Memory B cell (primary cell): ENCODE measurements at places on chromosomes 7 and 10.

DNA sequence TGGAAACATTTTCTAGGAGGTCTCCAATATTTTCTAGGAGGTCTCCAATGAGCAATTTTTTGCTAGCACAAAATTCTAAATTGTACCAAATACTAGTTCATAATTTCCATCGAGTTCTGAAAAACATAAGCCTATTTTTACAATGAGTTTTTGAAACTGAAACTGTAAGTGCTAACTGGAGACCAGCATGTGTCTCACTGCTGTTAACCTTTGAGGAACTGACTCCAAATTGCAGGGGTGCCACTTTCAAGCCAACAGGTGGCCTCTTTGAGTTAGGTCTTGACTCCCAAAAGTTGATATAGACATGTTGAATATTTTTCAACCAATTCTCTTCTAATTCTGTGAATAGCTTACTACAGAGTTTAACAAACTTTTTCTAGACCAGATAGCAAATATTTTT, 58.8 kb downstream of the CAV1 start:
- no peaks in the 10 kb centered on the region for H3K36me3 ChIP-seq
- no peak overlapping the region for H3K27ac ChIP-seq
- H3K27me3 ChIP-seq: no peaks in the 10 kb centered on the region
- no peak overlapping the region for H3K4me3 ChIP-seq
- peak; percentile 42 for DNase-seq
- peaks cover 11% of the 10 kb centered on the region for H3K4me1 ChIP-seq

- H3K4me3 ChIP-seq: no peak overlapping the region
- peaks cover 6% of the 10 kb centered on the region for H3K36me3 ChIP-seq
- H3K27ac ChIP-seq: no peak overlapping the region
- DNase-seq: no peak
Observed at GRCh38 chr10:102281102-102281487, 35.8 kb downstream of the GBF1 start.

- H3K4me1 ChIP-seq: peaks cover 5% of the 10 kb centered on the region
- H3K27me3 ChIP-seq: peaks cover 11% of the 10 kb centered on the region
- no peak overlapping the region for H3K27ac ChIP-seq
- no peak overlapping the region for H3K4me3 ChIP-seq
- no peaks in the 10 kb centered on the region for H3K36me3 ChIP-seq
Observed at GRCh38 chr7:91280604-91281003, 16.4 kb downstream of the FZD1 start.

DNA sequence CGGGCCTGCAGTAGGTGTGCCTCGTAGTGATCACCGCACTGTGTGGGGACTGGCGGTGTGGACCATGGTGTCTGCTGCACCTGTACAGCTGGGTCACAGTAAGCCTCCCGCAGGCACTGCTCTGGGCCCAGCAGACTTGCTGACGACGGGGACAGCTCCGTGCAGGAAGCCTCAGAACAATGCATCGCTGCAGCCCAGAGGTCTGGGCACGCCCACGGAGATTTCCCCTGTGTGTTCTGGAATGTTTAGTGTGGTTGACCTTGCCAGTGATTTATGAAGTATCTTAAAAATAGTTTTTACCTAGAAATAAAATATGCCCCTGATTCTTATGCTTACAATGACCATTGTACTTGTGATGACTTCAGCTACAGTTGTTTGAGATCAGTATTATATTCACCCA, 59.1 kb upstream of the ZNF32 start:
- no peak overlapping the region for H3K4me3 ChIP-seq
- no peaks in the 10 kb centered on the region for H3K4me1 ChIP-seq
- no peak overlapping the region for H3K27ac ChIP-seq
- peaks cover 6% of the 10 kb centered on the region for H3K27me3 ChIP-seq
- no peak for DNase-seq

GRCh38 chr10:124252097-124252715, 158.8 kb upstream of the CHST15 start:
- no peaks in the 10 kb centered on the region for H3K36me3 ChIP-seq
- H3K27ac ChIP-seq: no peak overlapping the region
- no peak overlapping the region for H3K4me3 ChIP-seq
- H3K4me1 ChIP-seq: peaks cover 19% of the 10 kb centered on the region
- peaks cover 2% of the 10 kb centered on the region for H3K27me3 ChIP-seq
- no peak for DNase-seq

DNA sequence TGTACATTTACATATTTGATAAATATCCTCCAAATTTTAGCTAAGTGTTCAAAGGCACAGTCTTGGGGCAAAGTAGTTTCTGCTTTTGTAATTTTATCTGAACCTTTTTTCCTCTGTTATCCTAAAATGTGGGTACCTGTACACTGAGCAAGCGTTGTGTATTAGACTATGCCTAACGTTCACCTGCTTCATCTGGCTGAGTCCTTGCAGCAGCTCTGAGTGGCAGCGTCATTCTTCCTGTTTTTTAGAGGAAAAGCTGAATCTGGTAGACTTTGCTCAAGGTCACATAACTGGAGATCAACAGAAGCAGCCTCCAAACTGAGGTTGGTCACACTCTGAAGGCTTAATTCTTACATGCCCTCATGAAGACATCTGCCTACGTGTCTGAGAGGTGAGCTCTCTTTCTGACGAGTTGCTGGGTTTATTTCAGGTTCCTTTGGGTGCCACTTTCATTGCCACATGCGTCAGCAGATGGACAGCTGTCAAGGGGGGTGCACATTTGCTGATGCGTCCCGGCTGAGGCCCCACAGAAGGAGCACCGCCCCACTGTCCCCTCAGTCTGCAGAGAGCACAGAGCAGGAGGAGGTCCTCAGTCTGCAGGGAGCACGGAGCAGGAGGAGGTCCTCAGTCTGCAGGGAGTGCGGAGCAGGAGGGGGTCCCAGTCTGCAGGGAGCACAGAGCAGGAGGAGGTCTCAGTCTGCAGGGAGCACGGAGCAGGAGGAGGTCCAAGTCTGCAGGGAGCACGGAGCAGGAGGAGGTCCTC, 406.5 kb upstream of the SHH start:
- H3K27ac ChIP-seq: no peak overlapping the region
- no peak overlapping the region for H3K4me3 ChIP-seq
- H3K36me3 ChIP-seq: no peaks in the 10 kb centered on the region

DNA sequence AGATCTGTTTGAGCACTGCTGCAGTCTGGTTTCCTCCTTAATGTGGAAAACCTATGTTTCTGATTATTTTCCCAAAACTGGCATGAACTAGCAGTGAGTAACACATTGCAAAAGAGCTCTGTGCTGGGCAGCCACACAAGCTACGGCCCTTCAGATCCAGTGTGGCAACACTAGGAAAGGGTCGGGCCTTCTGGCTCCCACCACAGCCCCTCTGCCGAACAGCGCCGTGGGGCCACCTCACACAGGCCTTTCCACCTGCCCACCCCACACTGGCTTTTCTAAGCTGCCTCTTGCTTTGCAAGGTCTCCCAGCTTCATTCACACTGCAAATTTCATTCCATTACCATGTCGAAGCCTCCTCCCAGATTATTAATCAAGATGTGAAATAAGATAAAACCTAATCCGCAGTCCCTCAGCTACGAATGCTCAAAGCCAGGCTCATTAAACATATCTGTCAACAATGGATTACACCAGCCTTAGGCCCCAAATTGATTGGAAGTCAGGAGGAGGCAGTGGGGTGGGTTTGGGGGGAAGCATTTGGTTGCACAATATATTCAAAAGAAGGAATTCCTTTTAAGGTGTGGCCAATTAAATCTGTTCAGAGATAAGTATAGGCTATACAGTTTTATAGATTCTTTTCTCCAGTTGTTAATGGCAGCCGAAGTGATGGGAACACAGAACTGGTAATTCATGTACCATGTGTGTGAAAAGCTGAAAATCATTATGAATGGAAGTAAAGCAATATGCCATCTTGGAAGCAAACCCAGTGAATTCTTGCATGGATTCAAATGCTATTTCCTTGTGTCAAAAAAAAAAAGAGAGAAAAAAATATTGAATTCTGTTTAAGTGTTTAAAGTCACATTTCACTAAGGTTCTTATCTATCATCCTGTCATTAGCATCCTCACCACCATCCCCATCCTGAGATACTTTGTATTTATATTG, 223.7 kb downstream of the MTERF1 start:
- H3K27ac ChIP-seq: no peak overlapping the region
- no peaks in the 10 kb centered on the region for H3K27me3 ChIP-seq
- H3K4me3 ChIP-seq: no peak overlapping the region
- H3K4me1 ChIP-seq: peaks cover 4% of the 10 kb centered on the region

- H3K36me3 ChIP-seq: no peaks in the 10 kb centered on the region
- no peak overlapping the region for H3K4me3 ChIP-seq
- H3K27ac ChIP-seq: no peak overlapping the region
- H3K4me1 ChIP-seq: no peaks in the 10 kb centered on the region
- no peak for DNase-seq
Observed at GRCh38 chr10:77857272-77857671, 69.3 kb downstream of the DLG5 start.

GRCh38 chr7:49099587-49100326, 175.4 kb downstream of the CDC14C start:
- no peaks in the 10 kb centered on the region for H3K27me3 ChIP-seq
- no peaks in the 10 kb centered on the region for H3K36me3 ChIP-seq
- H3K27ac ChIP-seq: no peak overlapping the region
- no peaks in the 10 kb centered on the region for H3K4me1 ChIP-seq
- no peak overlapping the region for H3K4me3 ChIP-seq
- no peak for DNase-seq

- H3K36me3 ChIP-seq: peaks cover 21% of the 10 kb centered on the region
- H3K27ac ChIP-seq: peak overlapping the region; percentile 65
- H3K4me1 ChIP-seq: peaks cover 6% of the 10 kb centered on the region
- no peaks in the 10 kb centered on the region for H3K27me3 ChIP-seq
- DNase-seq: no peak
Observed at GRCh38 chr7:99449326-99449725, 10.6 kb downstream of the CPSF4 start.

GRCh38 chr10:4028027-4028471, 243.0 kb upstream of the KLF6 start:
- no peaks in the 10 kb centered on the region for H3K36me3 ChIP-seq
- DNase-seq: no peak
- H3K27me3 ChIP-seq: peaks cover 2% of the 10 kb centered on the region
- H3K27ac ChIP-seq: no peak overlapping the region
- H3K4me1 ChIP-seq: peaks cover 3% of the 10 kb centered on the region

DNA sequence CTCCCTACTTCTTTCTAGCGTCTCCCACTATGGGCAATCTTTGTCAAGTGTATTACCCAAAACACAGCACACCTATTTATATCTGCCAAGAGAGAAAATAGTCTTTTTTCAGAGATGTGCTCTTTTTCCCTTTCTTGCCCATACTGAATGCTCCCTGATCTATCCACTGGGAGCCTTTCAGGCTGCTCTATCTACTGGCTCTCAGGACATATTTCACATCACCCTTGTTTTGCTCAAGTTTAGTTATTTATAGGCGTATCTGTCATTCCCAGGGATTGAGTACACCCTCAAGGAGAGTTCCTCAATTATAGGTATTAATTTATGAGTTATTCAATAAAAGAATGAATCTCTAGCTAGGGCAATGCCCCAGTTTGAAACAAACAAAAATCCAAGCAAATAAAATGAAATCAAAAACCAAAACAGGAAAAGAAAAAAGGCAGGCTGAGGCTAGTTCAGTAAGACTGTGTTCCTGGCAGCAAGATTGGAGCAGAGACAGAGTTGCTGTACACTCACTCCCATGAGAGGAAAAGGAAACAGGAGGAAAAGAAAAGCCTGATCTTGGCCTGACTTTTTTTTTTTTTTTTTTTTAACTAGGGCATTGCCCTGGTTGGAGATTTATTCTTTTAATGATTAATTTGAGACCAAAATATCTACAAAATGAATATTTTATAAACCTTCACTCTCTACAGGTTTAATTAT, 665.9 kb upstream of the PCDH15 start:
- no peak for DNase-seq
- H3K36me3 ChIP-seq: no peaks in the 10 kb centered on the region
- no peaks in the 10 kb centered on the region for H3K27me3 ChIP-seq
- no peak overlapping the region for H3K4me3 ChIP-seq
- no peaks in the 10 kb centered on the region for H3K4me1 ChIP-seq

DNA sequence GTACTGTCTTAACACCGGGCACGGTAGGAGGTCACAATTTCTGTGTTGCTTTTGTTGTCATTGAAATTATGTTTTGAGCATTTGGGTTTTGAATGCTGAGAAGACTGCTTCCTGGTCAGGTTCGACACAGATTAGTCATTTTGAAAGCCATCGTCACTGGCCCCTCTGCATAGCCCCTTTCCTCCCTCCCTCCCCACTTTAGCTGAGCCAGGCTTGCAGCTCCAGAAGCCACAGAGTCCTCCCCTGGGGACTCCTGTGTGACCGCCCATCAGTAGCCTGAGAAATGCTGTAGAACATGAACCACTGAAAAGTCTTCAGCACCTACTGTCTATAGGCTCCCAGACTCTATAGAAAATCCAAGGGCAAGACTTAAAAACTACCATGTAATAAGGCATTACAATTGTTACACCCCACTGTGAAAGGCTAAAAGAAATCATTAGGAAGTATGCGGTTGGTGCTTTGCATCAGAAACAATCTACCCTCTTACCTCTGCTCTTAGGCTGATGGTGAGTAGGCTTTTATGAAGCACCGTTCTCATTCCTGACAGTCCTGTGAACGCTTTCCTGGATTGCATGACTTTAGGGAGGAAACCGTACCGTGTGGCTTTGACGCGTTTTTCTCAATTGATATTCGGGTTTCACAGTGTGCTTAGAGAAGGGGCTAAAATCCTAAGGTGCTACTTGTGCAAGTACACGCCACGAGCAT, 24.8 kb downstream of the JCAD start:
- H3K27ac ChIP-seq: no peak overlapping the region
- no peak overlapping the region for H3K4me3 ChIP-seq
- no peak for DNase-seq
- H3K36me3 ChIP-seq: no peaks in the 10 kb centered on the region

DNA sequence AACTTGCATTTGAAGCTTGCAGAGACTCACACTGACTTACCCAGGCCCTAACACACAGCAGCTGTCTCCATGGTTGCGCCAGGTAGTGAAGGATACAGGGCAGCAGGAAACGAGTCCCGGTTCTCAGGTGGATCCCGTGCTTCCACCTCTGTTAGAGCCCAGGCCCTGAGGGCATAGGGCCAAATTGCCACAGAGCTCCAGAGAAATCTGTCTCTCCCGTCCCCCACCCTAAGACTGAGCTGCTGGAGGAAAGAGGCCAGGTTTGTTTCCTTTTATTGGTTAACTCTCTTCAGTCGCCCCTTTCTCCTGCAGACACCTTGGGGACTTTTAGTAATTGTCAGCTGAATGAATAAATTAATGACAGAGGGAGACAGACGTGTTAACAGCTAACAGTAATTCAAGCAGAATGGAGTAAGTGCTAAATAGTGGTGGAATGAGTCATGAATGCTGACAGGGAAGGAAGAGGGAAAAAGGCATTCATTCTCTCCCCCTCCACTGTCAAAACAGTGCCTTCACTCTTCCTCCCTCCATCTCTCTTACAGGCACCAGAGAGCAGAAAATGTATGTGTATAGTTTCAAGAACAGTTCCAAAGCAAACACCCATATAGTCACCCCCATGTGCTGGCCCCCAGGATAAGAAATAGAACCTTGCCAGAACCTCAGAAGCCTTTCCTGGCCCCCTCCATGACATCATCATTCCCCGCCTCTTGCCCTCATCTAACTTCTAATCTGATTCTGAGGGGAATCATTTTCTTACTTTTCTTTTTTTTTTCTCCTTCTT, 16.8 kb upstream of the DLG5 start:
- no peak overlapping the region for H3K4me3 ChIP-seq
- H3K27me3 ChIP-seq: peaks cover 6% of the 10 kb centered on the region
- no peak overlapping the region for H3K27ac ChIP-seq
- DNase-seq: no peak
- H3K4me1 ChIP-seq: no peaks in the 10 kb centered on the region

- DNase-seq: no peak
- H3K36me3 ChIP-seq: peaks cover 6% of the 10 kb centered on the region
- no peak overlapping the region for H3K27ac ChIP-seq
- H3K4me3 ChIP-seq: no peak overlapping the region
- no peaks in the 10 kb centered on the region for H3K27me3 ChIP-seq
Observed at GRCh38 chr7:92740700-92741126, 95.7 kb downstream of the CDK6 start.
